RPMI7951 (cell line): ENCODE measurements at places on chromosomes 13 and 19. TPM values are rescaled to one million over a fixed set of nuclear protein-coding genes. Genes with fewer than 3 reads are reported as not detected.

The KLK2 gene
- not detected in 2 replicates for total RNA-seq

The CGB5 gene
- not detected in 2 replicates for total RNA-seq

The GIPC1 gene
- 47.3 and 93.1 TPM in 2 replicates for total RNA-seq

The AMH gene
- total RNA-seq = 0.48 TPM in 1 of 2 replicates, not detected in the other

The ABHD13 gene
- total RNA-seq = 6.9 and 8.3 TPM in 2 replicates

The CGB2 gene
- total RNA-seq = not detected in 2 replicates

The TMEM59L gene
- not detected in 2 replicates for total RNA-seq

The IGFL2 gene
- total RNA-seq = not detected in 2 replicates

The RFPL4A gene
- 0.24 TPM in 1 of 2 replicates, not detected in the other for total RNA-seq

The PPM1N gene
- 1.8 and 2.3 TPM in 2 replicates for total RNA-seq

The TTC9B gene
- total RNA-seq = not detected in 2 replicates

The CYP4F2 gene
- total RNA-seq = not detected in 2 replicates

The RYR1 gene
- under 0.01 TPM in 1 of 2 replicates, not detected in the other for total RNA-seq

The ZNF888 gene
- total RNA-seq = 4.6 and 5.6 TPM in 2 replicates

The POU2F2 gene
- 2.0 and 2.4 TPM in 2 replicates for total RNA-seq

The NACC1 gene
- 27.9 and 28.0 TPM in 2 replicates for total RNA-seq

The CBY2 gene
- total RNA-seq = not detected in 2 replicates

The GSX1 gene
- total RNA-seq = not detected in 2 replicates

The CACNG6 gene
- 0.10 TPM in 1 of 2 replicates, not detected in the other for total RNA-seq

The BCL3 gene
- total RNA-seq = 21.8 and 22.6 TPM in 2 replicates

The AMER2 gene
- total RNA-seq = not detected in 2 replicates

The KIR2DL4 gene
- not detected in 2 replicates for total RNA-seq

The CGB8 gene
- total RNA-seq = not detected in 2 replicates
